ENCODE measurements at places on chromosomes 12 and 14. TPM values are rescaled to one million over a fixed set of nuclear protein-coding genes. Genes with fewer than 3 reads are reported as not detected.

DNA sequence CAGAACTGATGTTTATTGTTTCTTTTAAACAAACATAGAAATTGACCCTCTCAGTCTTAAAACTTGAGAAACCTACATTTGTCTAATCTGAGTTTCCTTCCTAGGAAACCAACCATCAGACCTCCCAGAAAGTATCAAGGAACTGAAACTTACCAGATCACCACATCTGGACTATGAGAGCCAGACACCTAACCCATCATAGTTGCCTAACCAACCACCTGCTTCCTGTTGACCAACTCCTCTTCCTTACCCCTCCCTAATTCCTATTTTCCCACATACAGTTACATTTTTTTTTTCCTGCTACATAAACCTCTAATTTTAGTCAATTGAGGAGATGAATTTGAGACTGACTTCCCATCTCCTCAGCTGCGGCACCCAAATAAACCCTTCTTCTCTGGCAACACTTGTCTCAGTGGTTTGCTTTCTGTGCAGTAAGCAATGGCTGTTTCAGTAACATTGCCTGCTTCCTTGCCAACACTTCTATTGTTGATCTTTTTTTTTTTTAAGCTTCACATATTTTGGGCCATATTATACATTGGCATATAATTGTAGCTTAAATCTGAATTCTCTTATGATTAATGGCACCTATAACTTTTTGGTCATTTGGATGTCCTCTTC is 34.3 kb downstream of the KLRD1 start:
- no peak for DNase-seq
- H3K27ac ChIP-seq, result no peak overlapping the region
- no peaks in the 10 kb centered on the region for H3K27me3 ChIP-seq
- H3K36me3 ChIP-seq, result no peaks in the 10 kb centered on the region

Gene ITGB7
- 7.7 TPM for total RNA-seq

DNA sequence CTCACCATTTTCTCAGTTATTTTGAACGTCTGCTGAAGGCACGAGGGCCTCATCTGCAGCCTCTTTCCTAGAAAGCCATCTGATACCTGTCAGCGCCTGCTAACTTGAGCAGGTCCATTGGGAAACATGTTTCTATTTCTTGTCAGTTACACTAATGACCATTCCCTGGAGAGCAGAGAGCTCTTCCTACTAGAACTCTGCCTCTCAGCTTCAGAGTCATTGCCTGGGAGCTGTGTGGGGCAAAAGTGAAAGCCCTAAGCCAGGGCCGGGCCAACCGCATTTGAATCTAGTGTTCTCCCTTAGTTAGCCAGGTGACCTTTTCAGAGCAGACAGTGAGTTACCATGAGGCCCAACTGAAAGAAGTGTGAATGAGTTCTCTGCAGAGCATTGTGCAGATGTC is 135.8 kb downstream of the EML1 start:
- no peak overlapping the region for H3K4me3 ChIP-seq
- no peak overlapping the region for H3K27ac ChIP-seq
- no peaks in the 10 kb centered on the region for H3K36me3 ChIP-seq

Gene NR1H4
- total RNA-seq, result not detected

GRCh38 chr12:52311285-52311648 is 9.9 kb downstream of the KRT83 start:
- H3K4me1 ChIP-seq, result no peaks in the 10 kb centered on the region
- peaks cover 49% of the 10 kb centered on the region for H3K27me3 ChIP-seq
- no peak overlapping the region for H3K27ac ChIP-seq
- H3K36me3 ChIP-seq, result no peaks in the 10 kb centered on the region
- no peak overlapping the region for H3K4me3 ChIP-seq

Gene SLC10A1
- total RNA-seq, result not detected

- no peaks in the 10 kb centered on the region for H3K27me3 ChIP-seq
- H3K36me3 ChIP-seq, result no peaks in the 10 kb centered on the region
- H3K4me3 ChIP-seq, result no peak overlapping the region
- DNase-seq, result no peak
Observed at GRCh38 chr14:92392711-92393110, 69.7 kb downstream of the SLC24A4 start.

DNA sequence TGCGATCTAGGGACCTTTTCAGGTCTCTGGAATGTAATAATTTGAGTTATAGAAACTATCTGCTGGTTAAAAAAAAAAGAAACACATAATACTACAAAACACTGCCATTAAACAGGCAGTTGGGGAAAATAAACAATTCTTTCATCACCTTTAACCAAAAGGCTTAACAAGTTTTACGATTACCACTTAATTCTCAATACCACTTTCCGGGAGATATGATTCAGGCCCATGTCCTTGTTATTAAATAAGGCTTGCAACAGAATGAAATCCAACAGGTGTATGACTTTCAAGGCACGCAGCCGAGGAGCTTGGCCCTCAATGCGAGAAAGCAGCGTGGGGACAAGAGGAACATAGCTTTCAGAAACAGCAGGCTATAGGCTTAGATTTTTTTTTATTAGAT is 5.6 kb upstream of the GLRX5 start:
- DNase-seq, result no peak
- H3K4me1 ChIP-seq, result peaks cover 57% of the 10 kb centered on the region
- H3K27ac ChIP-seq, result no peak overlapping the region
- H3K27me3 ChIP-seq, result no peaks in the 10 kb centered on the region

- H3K27ac ChIP-seq, result no peak overlapping the region
- DNase-seq, result no peak
- no peaks in the 10 kb centered on the region for H3K27me3 ChIP-seq
- H3K4me1 ChIP-seq, result peaks cover 5% of the 10 kb centered on the region
- H3K4me3 ChIP-seq, result no peak overlapping the region
Observed at GRCh38 chr12:114238808-114239207, 167.1 kb downstream of the TBX5 start.

DNA sequence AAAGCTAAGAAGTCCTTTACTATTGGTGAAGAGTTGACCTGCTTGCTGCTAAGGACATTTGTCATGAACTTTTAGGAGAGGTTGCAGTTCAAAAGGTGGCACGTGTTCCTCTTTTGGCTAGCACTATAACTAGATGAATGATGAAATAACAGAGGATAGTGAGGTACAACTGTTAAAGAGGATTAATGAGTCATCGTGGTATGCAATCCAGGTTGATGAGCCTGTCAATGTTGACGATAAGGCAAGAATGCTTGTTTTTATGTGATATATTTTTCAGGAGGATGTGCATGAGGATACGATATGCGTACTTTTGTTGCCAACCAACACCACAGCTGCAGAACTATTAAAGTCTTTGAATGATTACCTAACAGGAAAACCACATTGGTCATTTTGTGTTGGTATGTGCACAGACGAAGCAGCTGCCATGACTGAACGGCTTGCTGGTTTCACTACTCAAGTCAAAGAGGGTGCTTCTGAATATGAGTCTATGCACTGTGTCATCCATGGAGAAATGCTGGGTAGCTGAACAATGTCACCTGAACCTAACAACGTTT is 10.6 kb downstream of the CEP128 start:
- H3K4me3 ChIP-seq, result no peak overlapping the region
- DNase-seq, result no peak
- no peaks in the 10 kb centered on the region for H3K36me3 ChIP-seq
- no peaks in the 10 kb centered on the region for H3K4me1 ChIP-seq

GRCh38 chr14:55976655-55977054 is 141.6 kb upstream of the PELI2 start:
- H3K27me3 ChIP-seq, result no peaks in the 10 kb centered on the region
- H3K27ac ChIP-seq, result no peak overlapping the region
- DNase-seq, result no peak
- no peaks in the 10 kb centered on the region for H3K36me3 ChIP-seq

DNA sequence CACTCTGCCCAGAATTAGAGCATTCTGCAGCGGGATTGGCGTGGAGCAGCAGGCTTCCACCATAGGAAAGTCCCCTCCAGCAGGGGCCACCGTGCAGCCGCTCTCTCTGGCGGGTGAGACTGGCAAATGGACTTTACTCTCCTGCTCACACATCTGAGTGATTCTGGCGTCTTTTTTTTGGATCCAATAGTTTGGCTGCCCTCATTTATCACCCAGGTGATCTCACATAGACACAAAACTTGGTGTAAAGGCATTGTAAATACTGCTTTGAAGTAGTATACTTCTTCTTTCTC is 130.3 kb downstream of the TGFB3 start:
- H3K4me3 ChIP-seq, result no peak overlapping the region
- H3K36me3 ChIP-seq, result no peaks in the 10 kb centered on the region
- no peaks in the 10 kb centered on the region for H3K4me1 ChIP-seq
- DNase-seq, result no peak
- no peak overlapping the region for H3K27ac ChIP-seq

DNA sequence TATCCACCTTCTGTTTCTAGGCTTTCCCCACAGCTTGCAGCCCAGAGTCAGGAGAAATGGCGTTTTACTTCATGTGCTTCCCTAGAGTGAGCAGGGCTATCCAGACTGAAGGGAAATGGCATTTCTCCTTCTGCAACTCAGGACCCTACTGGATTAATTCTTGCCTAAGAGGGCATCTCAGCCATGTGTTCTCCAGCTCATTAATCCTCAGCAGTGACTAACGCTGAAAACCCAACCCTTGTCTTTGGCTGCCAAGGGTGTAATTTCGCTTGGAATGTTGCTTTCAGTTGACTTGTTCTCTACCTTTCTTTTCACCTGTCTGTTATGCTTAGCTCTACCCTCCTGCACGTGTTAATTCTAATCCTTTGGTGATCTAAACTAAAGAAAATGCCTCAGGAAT is 21.0 kb upstream of the EMP1 start:
- H3K27me3 ChIP-seq, result no peaks in the 10 kb centered on the region
- H3K4me1 ChIP-seq, result peaks cover 39% of the 10 kb centered on the region
- no peak for DNase-seq

Gene RFLNA
- total RNA-seq, result 1.0 TPM

- no peaks in the 10 kb centered on the region for H3K27me3 ChIP-seq
- H3K4me3 ChIP-seq, result no peak overlapping the region
- no peak for DNase-seq
- H3K36me3 ChIP-seq, result no peaks in the 10 kb centered on the region
Observed at GRCh38 chr12:4118017-4118510, 155.5 kb upstream of the CCND2 start.

Gene NKX2-8
- 0.43 TPM for total RNA-seq

DNA sequence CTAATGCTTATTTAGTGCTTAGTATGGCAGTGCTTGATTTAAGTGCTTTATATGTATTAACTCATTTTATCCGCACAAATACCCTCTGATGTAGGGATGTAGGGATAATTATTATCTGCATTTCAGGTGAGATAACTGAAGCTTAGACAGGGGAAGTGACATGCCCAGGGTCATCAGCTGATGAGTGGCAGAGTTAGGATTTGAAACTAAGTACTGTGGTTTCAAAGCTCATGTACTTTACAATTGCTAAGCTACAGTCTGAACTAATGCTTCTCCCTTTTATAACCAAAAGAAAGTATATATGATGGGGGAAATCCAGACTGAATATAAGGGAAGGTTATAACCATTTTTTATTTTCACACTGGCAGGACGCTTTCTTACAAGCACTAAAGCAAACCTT is 229.6 kb upstream of the NAV3 start:
- H3K4me1 ChIP-seq, result no peaks in the 10 kb centered on the region
- no peak overlapping the region for H3K27ac ChIP-seq
- H3K36me3 ChIP-seq, result no peaks in the 10 kb centered on the region
- no peaks in the 10 kb centered on the region for H3K27me3 ChIP-seq
- DNase-seq, result no peak

GRCh38 chr14:87838931-87839330 is 154.1 kb downstream of the GALC start:
- no peaks in the 10 kb centered on the region for H3K27me3 ChIP-seq
- no peak for DNase-seq
- no peaks in the 10 kb centered on the region for H3K4me1 ChIP-seq
- no peaks in the 10 kb centered on the region for H3K36me3 ChIP-seq
- H3K4me3 ChIP-seq, result no peak overlapping the region
- no peak overlapping the region for H3K27ac ChIP-seq

- H3K36me3 ChIP-seq, result no peaks in the 10 kb centered on the region
- peaks cover 6% of the 10 kb centered on the region for H3K4me1 ChIP-seq
- H3K27me3 ChIP-seq, result no peaks in the 10 kb centered on the region
- no peak for DNase-seq
Observed at GRCh38 chr14:104654119-104654518, 35.3 kb upstream of the INF2 start.

DNA sequence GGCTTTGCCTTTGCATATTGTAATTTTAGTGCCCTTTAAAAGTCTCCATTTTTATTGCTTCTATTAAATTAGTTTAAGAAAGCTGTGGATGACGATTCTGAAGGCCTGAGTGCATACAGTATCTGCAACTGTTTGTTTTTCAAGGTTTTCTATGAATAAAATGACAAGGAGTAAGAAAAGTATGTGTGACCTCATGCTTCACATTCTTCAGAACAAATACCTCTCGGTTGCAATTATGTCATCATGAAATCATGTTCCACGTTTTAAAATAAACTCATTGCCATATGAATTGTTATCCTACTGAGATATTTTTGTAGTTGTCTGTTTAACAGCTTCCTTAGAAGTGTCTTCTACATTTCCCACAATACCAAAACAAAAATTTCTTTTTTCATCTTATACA is 374.6 kb downstream of the MDGA2 start:
- no peaks in the 10 kb centered on the region for H3K4me1 ChIP-seq
- no peak overlapping the region for H3K27ac ChIP-seq
- H3K4me3 ChIP-seq, result no peak overlapping the region
- no peaks in the 10 kb centered on the region for H3K36me3 ChIP-seq

- no peak overlapping the region for H3K27ac ChIP-seq
- H3K4me3 ChIP-seq, result no peak overlapping the region
- no peaks in the 10 kb centered on the region for H3K4me1 ChIP-seq
- no peak for DNase-seq
- peaks cover 45% of the 10 kb centered on the region for H3K27me3 ChIP-seq
Observed at GRCh38 chr14:106268013-106268727, 741.8 kb downstream of the TMEM121 start.

- H3K36me3 ChIP-seq, result no peaks in the 10 kb centered on the region
- no peak for DNase-seq
- H3K4me1 ChIP-seq, result no peaks in the 10 kb centered on the region
- H3K27ac ChIP-seq, result no peak overlapping the region
Observed at GRCh38 chr14:81245771-81246170, 25.0 kb upstream of the GTF2A1 start.

DNA sequence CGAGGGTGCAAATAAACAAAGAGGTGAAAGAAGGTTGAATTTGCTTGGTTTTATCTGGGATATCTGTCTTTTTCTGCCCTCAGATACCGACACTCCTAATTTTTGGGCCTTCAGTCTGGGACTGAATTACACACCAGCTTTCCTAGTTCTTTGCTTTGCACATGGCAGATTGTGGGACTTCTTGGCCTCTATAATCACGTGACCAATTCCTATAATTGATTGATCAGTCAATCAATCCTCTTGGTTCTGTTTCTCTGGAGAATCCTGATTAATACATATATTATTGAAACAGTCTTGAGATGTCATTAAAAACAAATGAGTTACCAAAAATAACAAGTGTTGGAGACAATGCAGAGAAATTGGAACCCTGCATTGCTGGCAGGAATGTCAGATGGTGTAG is 62.7 kb downstream of the SUDS3 start:
- H3K27me3 ChIP-seq, result no peaks in the 10 kb centered on the region
- DNase-seq, result no peak
- no peaks in the 10 kb centered on the region for H3K36me3 ChIP-seq
